Stimulated activated CD8-positive, alpha-beta memory T cell treated with anti-CD3 and anti-CD28 coated beads, Interleukin-7, amount 100 ng/mL, for 1 hour (primary cell): ENCODE measurements at places on chromosomes 3 and 15.

DNA sequence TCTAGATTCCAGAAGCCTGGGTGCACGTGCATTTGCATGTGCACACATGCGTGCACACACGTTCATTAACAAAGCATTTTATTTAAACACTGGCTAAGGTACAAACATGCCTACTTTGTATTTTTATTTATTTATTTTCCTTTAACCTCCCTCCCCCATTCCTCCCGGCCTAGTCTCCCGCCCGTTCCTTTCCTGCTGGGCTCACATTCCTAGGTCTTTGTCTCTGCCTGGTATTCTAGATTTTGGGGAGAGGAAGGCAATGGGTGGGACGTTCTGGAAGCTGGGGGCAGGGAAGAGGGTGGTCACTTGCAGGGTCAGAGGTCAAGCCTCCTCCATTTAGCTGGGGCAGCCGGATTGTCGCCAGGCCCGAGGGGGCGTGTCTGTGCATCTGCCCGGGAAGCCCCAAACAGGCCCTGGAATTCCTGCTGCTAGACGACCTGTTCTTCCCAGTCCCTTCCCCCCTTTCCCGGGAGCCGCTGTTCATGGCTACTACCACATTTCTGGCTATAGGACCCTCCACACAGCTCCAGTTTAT is 51.8 kb downstream of the TRIM71 start:
- DNase-seq, result no peak

DNA sequence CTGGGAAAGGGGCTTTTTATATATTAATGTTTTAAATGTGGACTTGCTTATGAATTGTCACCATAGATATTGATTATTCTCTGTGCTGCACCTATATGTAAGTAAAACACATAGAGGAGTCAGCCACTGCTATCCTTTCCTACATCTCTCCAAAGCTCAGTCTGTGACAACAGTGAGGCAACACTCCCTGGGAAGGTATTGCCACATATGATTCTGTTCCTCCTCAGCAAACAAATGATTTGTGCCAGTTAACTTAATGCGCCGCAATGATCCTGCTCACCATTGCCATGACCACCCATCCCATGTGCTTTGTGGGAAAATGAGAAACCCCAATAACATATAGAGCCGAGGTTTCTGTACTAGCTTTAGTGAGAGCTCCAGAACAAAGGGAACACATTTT is 75.1 kb upstream of the FBN1 start:
- DNase-seq, result no peak

DNA sequence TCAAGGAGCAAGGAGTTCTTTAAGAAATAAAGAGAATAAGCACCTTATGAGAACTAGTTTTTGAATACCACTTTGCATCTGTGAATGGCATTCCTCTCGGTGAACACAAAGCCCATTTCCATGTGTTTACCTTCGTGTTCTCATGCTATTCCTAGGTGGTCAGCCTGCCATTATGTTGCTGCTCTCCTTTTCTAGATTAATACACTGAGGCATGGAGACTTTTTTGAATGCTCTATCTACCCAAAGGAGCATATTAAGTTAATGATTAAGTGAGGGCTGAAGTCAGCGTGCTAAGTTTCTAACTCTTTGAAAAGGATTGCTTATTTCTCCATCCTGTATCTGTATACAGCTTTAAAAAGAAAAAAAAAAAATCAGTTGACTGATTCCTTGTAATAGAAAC is 394.5 kb downstream of the MECOM start:
- DNase-seq, result no peak

DNA sequence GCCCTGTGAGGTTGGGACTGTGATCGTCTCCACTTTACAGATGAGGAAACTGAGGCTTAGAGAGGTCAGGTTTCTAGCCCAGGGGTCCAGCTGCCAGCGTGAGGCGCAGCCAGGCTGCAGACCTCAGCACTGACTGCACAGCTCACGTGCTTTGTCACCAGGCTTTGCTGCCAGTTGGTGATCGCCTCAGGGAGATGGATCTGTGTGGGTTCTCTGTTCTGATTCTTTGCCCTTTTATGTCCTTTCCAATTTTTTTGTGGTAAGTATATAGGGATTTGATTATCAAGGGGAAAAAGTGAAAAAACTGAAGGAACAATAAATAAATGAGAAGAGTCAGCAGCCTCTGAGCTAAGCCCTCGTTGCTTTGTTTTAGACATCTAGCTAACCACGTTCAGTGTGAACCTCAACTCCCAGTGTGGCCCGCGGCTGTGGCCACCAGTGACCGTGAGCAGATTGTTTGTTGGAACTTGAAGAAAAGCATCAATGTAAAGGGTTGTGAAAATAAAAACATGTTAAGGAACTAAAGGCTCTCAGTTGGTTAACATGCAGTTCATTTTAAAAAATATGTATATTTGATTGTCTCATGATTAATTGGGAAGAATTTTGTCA is 117.6 kb downstream of the PDE8A start:
- DNase-seq, result no peak

- peak; percentile 47 for DNase-seq
Observed at GRCh38 chr15:59528961-59529402, 82.6 kb upstream of the GCNT3 start.

- no peak for DNase-seq
Observed at GRCh38 chr15:73183071-73183470, 130.8 kb downstream of the NEO1 start.
